ENCODE measurements at places on chromosomes 6 and 20.
A peak's percentile ranks its signal among the peaks of the same experiment; 100 is the strongest.

DNA sequence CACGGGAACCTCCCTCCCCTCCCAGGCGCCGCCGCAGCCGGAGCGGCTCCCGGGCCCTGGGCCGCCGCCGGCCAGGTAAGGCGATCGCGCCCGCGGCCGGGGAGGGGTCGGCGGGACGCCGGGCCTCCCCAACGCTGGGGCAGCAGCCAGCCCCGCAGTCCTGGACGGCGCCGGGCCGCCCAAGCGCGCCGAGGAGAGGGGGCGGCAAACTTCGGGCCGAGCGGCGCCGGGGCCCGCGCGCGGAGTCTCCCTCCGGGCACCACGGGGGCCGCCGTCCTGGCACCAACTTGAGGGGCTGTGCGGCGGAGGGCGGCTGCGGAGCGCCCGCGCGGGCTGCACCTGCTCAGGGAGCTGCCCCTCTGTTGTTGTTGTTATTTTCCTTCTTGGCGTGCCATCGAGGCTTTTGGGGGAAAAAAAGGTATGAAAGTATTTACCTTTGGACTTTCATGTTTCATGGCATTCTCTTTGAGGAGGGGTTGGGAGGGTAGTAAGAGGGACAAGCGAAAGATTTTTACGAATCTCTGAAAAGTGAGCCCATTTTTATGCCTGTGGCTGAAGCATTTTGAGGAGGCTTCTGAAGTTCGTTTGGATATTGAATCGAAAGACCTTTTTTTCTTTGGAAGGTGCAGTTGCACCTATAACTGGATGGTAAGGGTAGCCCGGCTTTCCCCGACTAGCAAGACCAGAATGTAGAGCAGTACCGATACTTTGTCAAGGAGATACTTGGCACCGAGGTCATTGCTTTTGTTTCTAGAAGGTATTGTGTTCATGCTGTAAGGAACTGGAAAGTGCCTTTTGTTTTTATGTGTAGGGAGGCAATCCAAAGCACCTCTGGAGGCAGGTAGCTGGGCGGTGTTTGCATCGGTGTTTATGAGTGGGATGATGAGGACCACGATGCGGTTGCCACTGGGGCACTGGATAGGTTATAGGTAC lies at the start of gene RNF182:
Gene RNF182 (plus strand): TSS at position 4 of the 933 bp plus-strand sequence. CDS start 52,168 bp downstream, outside the sequence.
- peaks cover 32% of the 10 kb centered on the region for H3K27me3 ChIP-seq
- no peaks in the 10 kb centered on the region for H3K36me3 ChIP-seq
- H3K4me3 ChIP-seq = peak within 1 kb of the TSS; percentile 40
- peaks cover 9% of the 10 kb centered on the region for H3K4me1 ChIP-seq
- no peak within 1 kb of the TSS for H3K27ac ChIP-seq

DNA sequence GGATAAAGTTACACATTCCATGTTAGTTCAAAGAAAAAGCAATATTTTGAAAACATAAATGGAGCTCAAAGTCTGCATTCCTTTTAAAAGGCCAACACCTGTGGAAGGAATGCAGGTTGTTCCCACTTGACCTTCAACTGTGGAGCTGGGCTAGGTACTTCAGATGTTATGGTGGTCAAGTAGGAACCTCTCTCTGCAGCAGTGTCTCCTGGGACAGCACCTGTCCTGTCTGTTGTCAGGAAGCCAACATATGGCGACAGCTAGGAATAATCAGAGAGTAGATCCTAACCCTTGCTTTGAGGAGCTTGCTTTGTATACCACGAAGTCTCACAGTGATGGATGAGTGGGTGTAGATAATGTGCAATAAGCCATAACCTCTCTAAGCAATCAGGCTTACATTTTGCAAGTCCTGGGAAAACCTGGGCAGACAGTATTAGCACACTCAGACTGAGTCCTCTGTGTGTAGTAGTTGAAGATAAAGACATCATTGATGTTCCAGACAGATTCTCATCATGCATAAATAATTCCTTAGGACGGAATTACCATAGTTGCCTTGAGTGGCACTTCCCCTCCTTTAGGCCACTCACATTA lies 347.5 kb downstream of the PRL start:
- no peak overlapping the region for H3K27ac ChIP-seq
- no peak overlapping the region for H3K4me3 ChIP-seq
- peaks cover 66% of the 10 kb centered on the region for H3K4me1 ChIP-seq

GRCh38 chr20:23697947-23698346 lies 9.1 kb upstream of the CST4 start:
- H3K27me3 ChIP-seq = peaks cover 2% of the 10 kb centered on the region
- no peaks in the 10 kb centered on the region for H3K4me1 ChIP-seq
- DNase-seq = no peak
- no peak overlapping the region for H3K27ac ChIP-seq
- H3K36me3 ChIP-seq = no peaks in the 10 kb centered on the region

GRCh38 chr6:152783217-152783878 lies 32.8 kb downstream of the VIP start:
- no peak overlapping the region for H3K4me3 ChIP-seq
- H3K27ac ChIP-seq = no peak overlapping the region
- no peaks in the 10 kb centered on the region for H3K36me3 ChIP-seq
- no peaks in the 10 kb centered on the region for H3K4me1 ChIP-seq

DNA sequence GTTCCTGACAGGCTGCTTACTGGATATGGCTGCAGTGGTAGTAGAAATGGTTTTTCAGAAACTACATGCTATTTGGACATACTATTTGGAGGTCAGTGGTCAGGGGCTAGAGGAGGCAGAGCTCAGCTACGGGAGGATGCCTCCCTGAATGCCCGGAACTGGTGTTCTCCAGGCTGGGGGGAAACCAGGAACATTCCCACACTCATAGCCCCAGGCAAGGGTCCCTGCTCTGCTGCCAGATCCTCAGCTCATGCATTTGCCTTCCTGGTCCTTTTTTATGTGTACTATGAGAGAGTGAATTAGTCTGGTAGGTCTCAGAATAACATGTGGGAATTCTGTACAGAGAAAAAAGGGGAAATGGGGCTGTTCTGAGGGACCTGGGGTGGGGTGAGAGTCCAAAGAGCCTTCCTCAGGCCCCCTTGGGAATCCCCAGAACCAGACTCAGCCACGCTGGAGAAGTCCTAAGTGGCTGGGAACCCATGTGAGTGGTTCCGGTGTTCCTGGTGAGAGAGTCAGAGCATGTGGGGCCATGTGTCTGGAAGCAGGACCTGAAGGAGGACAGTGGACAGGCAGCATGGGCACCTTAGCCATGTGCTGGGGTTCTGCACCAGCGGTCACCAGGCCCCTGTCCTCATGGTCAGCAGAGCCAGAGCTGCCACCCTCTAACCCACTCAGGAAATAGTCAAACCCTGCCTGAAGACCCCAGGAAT lies 58.0 kb upstream of the MYL9 start:
- no peaks in the 10 kb centered on the region for H3K4me1 ChIP-seq
- H3K36me3 ChIP-seq = no peaks in the 10 kb centered on the region
- H3K27me3 ChIP-seq = no peaks in the 10 kb centered on the region
- H3K27ac ChIP-seq = no peak overlapping the region
- H3K4me3 ChIP-seq = no peak overlapping the region
- no peak for DNase-seq

DNA sequence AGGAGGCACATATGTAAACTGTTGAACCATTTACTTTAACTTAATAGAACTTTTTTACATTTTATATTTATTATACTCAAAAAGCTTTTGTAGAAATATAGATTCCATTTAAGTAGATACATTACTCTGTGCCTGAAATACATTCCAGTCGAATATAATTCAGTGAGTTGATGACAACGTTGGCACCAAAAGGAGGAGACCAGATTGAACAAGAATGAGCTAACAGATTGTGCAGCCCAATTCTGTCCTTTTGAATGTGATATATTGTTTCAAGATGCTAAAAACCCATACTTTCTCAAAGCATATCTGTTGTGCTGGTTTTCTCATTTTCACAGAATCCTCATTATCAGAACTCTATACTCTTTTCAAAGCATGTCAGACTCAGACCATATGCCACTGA lies 147.4 kb upstream of the SIM1 start:
- no peaks in the 10 kb centered on the region for H3K36me3 ChIP-seq
- H3K27me3 ChIP-seq = no peaks in the 10 kb centered on the region
- no peak overlapping the region for H3K4me3 ChIP-seq
- no peak overlapping the region for H3K27ac ChIP-seq
- no peaks in the 10 kb centered on the region for H3K4me1 ChIP-seq

DNA sequence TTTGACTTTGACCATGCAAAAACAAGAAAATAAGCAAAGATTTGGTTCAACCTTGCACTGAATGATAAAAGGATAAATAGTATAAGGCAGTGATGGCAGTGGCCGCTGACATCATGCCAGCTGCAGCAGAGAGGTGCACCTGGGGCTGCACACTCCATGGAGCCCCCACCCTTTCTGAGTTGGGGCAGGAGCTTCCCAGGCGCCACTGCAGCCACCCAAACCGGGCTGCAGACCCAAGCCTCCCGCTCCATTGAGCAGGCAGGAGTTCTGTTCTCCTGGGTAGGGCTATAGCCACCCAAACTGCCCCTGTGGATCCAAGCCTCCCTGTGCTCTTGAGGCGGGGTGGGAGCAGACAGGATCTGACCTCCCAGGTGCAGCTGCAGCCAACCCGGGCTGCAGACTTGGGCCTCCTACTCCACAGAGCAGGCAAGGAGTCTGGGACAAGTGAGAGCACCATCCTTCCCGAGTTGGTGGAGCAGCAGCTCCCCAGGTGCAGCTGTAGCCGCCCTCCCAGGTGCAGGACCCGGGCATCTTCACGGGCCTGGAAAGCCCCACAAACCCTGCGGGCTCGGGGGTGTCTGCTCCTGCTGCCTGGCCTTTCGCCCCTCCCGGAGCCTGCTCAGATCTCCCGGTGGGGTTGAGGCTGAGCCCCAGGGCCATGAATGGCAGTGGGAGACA lies 537.9 kb downstream of the TENT5A start:
- H3K27me3 ChIP-seq = no peaks in the 10 kb centered on the region
- no peaks in the 10 kb centered on the region for H3K4me1 ChIP-seq
- no peak overlapping the region for H3K4me3 ChIP-seq

GRCh38 chr6:97151601-97152000 lies 131.4 kb downstream of the MMS22L start:
- H3K27me3 ChIP-seq = no peaks in the 10 kb centered on the region
- DNase-seq = no peak
- no peak overlapping the region for H3K27ac ChIP-seq
- no peak overlapping the region for H3K4me3 ChIP-seq
- H3K4me1 ChIP-seq = no peaks in the 10 kb centered on the region

GRCh38 chr20:38133680-38134426 lies 31.2 kb downstream of the TGM2 start:
- no peak overlapping the region for H3K4me3 ChIP-seq
- no peaks in the 10 kb centered on the region for H3K36me3 ChIP-seq
- no peak for DNase-seq
- no peaks in the 10 kb centered on the region for H3K4me1 ChIP-seq
- no peaks in the 10 kb centered on the region for H3K27me3 ChIP-seq

- no peak for DNase-seq
- no peaks in the 10 kb centered on the region for H3K36me3 ChIP-seq
- H3K4me3 ChIP-seq = no peak overlapping the region
Measured at GRCh38 chr20:39654171-39654570, 692.0 kb downstream of the DHX35 start.

- H3K4me1 ChIP-seq = no peaks in the 10 kb centered on the region
- no peaks in the 10 kb centered on the region for H3K36me3 ChIP-seq
- DNase-seq = no peak
- H3K27me3 ChIP-seq = peaks cover 21% of the 10 kb centered on the region
- H3K27ac ChIP-seq = no peak overlapping the region
Measured at GRCh38 chr20:44111712-44112335, 75.2 kb downstream of the JPH2 start.

DNA sequence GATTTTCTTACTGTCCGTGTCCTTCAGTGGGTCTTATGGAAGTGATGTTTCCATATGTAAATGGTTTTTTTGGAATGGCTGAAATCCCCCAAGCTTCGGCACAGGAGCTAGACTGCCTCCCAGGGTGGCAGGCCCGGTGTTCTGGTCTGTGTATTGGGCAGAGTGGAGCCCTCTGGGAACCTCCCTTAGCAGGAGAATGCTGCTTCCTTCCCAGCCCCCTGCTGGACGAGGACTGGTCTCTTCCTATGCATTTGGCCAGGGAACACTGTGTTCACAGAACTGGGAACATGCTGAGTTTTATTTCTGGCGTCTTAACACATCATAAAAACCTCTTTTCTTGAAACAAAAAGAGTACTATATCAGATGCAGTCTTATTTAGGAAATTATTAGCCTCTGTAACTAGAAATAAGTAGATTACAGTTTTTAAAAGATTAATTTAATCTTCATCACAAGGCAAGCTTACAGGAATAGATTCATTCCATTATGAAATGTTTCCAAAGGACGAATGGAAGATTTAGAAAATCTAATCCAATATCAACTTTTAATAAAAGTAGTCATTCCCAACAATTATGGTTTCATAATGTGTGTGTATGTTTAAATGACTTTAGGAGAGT lies 56.6 kb downstream of the SYTL3 start:
- DNase-seq = no peak
- H3K4me1 ChIP-seq = peaks cover 9% of the 10 kb centered on the region
- no peak overlapping the region for H3K4me3 ChIP-seq
- H3K36me3 ChIP-seq = peaks cover 20% of the 10 kb centered on the region
- H3K27ac ChIP-seq = no peak overlapping the region

GRCh38 chr6:110731196-110731595 lies 84.1 kb downstream of the CDK19 start:
- no peak overlapping the region for H3K27ac ChIP-seq
- H3K27me3 ChIP-seq = no peaks in the 10 kb centered on the region
- H3K4me3 ChIP-seq = no peak overlapping the region
- peaks cover 5% of the 10 kb centered on the region for H3K36me3 ChIP-seq
- no peaks in the 10 kb centered on the region for H3K4me1 ChIP-seq

DNA sequence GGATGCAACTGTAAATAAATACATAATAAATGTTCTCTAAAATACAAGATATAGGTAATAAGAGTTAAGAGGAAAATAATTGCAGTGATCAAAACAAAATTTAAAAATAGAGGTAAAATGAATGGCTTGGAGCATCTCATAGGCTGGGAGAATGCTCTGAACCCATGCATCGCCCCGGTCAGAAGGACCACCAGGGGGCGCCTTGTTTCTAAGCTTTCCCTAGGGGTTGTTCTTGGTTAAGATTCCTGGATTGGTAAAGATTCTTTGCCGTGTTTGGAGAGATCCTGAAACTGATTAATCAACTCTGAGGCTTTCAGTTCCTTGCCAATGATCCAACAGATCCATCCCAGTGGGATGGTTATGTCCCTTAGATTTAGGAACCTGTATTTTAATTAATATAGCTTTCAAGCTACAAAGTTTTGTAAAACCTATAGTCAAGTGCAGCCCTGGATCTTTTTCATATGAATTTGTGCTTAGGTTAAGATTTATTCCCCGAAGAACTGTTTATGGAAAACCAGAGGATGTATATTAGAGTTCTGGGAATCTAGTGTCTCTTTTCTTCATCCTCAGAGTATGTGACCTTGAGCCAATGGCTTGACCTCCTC lies 45.3 kb upstream of the PRELID3B start:
- peak; percentile 30 for DNase-seq
- no peak overlapping the region for H3K27ac ChIP-seq
- H3K4me3 ChIP-seq = no peak overlapping the region
- H3K4me1 ChIP-seq = no peaks in the 10 kb centered on the region
- peaks cover 10% of the 10 kb centered on the region for H3K27me3 ChIP-seq
- no peaks in the 10 kb centered on the region for H3K36me3 ChIP-seq

All from thymus (tissue), 14 donors.